Daoy (cell line): ENCODE measurements at places on chromosomes 1 and 21.

DNA sequence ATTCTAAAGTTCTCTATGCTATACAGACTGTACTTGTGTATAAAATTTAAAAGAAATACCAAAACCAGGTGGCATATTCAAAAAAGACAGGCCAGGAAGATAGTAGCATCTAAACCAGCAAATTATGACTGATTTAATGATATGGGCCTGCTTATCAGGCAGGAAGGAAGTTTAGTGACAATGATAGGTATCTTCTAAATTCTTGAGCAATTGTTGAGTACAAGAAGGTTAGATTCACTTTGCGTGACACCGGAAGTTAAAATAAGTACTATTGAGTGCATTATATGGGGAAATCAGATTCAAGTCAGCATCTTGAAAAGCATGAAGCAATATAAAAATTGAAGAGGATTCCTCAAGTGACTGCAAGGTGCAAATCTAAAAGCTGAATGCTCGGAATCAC lies 186.8 kb upstream of the RGS18 start:
- DNase-seq: no peak

GRCh38 chr1:209490013-209490412 lies 93.5 kb upstream of the CAMK1G start:
- no peak for DNase-seq

- DNase-seq: no peak
These were observed 35.9 kb upstream of the NEK2 start for GRCh38 chr1:211711315-211711705.

- peak; percentile 73 for DNase-seq
These were observed at the start of gene NCAM2 for GRCh38 chr21:20997636-20998455. Gene NCAM2, plus strand, starts transcription at chr21:20998409.

- peak; percentile 36 for DNase-seq
These were observed 26.4 kb upstream of the SYCP1 start for GRCh38 chr1:114828251-114828650.

DNA sequence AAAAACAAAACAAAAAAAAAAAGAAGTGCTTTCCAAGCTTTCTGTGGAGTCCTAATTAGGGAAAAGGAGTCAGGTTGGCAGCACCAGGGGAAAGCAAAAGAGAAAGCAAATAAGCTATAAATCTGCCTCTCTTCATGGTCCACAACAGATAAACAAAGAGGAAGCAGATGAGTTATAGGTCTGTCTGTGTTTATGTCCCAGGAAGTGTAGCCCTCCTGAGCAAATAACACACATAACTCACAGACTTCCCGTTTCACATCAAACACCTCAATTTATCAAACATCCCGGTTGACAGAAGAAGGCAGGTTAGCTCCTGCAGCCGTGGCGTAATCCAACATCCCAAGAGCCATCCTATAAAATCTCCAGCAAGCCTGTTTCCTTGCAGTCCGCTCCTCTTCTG lies 5.6 kb upstream of the SLC2A5 start:
- no peak for DNase-seq

GRCh38 chr1:36986241-36986985 lies 47.9 kb downstream of the GRIK3 start:
- no peak for DNase-seq
